ENCODE measurements at places on chromosomes 1 and 21. TPM values are rescaled to one million over a fixed set of nuclear protein-coding genes. Genes with fewer than 3 reads are reported as not detected.

The UMODL1 gene
- total RNA-seq = not detected

The RGS5 gene
- 28.5 TPM for total RNA-seq

The C8A gene
- not detected for total RNA-seq

The SHISAL2A gene
- 13.2 TPM for total RNA-seq

The PGLYRP4 gene
- not detected for total RNA-seq

The SHISA4 gene
- 6.0 TPM for total RNA-seq

The HSPG2 gene
- 178 TPM for total RNA-seq

The F13B gene
- total RNA-seq = not detected

The OXCT2 gene
- total RNA-seq = 2.6 TPM

The MMP23B gene
- total RNA-seq = 7.3 TPM

The CA6 gene
- total RNA-seq = not detected

The NCF2 gene
- 96.3 TPM for total RNA-seq

The KIFAP3 gene
- total RNA-seq = 21.8 TPM

The ANP32E gene
- total RNA-seq = 43.8 TPM

The SPRR3 gene
- total RNA-seq = not detected

The SPRR4 gene
- total RNA-seq = not detected

The KCNK1 gene
- total RNA-seq = 2.0 TPM

The FNBP1L gene
- 4.7 TPM for total RNA-seq

The TMPRSS3 gene
- total RNA-seq = 6.0 TPM

The S100A7 gene
- total RNA-seq = not detected

The SYPL2 gene
- total RNA-seq = 1.3 TPM

The ACKR1 gene
- total RNA-seq = 105 TPM

The AMY2A gene
- 0.43 TPM for total RNA-seq

The CD53 gene
- 352 TPM for total RNA-seq

The SEMA6C gene
- 2.0 TPM for total RNA-seq

The SLAMF8 gene
- 14.3 TPM for total RNA-seq

The PRR9 gene
- total RNA-seq = not detected

The MORC3 gene
- total RNA-seq = 52.6 TPM

The CSF3R gene
- 795 TPM for total RNA-seq

The GLIS1 gene
- total RNA-seq = 0.39 TPM

The CNKSR1 gene
- 3.7 TPM for total RNA-seq

The KRTAP13-2 gene
- not detected for total RNA-seq

The ADAM30 gene
- total RNA-seq = not detected

The SPRR2G gene
- not detected for total RNA-seq

Measured in spleen (tissue), 13 donors.